ENCODE measurements at places on chromosomes 7 and 10. TPM values are rescaled to one million over a fixed set of nuclear protein-coding genes. Genes with fewer than 3 reads are reported as not detected.

- DNase-seq, result no peak
Measured at GRCh38 chr7:112444505-112444904, 5.8 kb upstream of the IFRD1 start.

Gene UTF1
- total RNA-seq, result not detected

- DNase-seq, result no peak
Measured at GRCh38 chr7:102994567-102994966, 80.0 kb downstream of the FBXL13 start.

Gene CHST12
- 15.7 TPM for total RNA-seq

Gene SERPINE1
- total RNA-seq, result 3.7 TPM

- DNase-seq, result no peak
Measured at GRCh38 chr7:142487124-142487523, 229.3 kb upstream of the PRSS58 start.

DNA sequence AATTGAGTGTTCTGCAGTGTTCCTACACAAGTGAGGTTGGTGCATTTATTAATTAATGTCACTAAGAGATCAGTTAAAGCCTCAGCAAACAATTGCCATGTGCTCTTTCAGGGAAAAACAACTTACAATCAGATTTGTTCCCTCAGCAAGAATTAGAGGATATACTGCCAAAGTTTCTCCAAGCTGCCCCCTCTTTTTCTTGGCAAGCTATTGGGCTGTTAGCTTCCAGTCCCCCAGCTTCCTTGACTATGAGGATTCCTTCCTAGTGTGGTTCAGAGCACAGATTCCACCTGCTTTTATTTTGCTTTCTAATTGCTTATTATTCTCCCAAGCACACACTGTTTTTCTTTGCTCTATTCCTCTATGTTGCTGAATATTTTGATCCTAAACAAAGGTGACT is 112.7 kb downstream of the RBM20 start:
- DNase-seq, result no peak

GRCh38 chr10:43623351-43623750 is 17.1 kb downstream of the ZNF485 start:
- DNase-seq, result no peak

GRCh38 chr10:73099141-73099540 is 2.5 kb upstream of the P4HA1 start:
- DNase-seq, result no peak

DNA sequence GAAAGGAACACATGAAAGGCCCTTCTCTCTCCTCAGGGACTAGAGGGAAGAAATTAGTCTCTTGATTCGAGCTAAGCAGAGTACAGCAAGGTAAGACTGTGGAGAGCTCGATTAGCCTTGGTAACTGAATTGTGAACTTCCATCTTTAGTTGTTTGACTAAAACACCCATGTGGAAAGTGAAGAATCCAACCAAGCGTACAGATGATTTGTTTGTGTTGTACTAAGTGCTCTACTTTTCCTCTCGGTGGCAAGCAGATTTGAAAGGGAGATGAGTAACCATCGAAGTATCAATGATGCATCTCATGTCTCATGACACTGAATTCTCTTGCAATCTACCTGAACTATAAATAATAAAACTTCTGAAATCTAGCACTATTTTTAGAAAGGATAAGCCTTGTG is 80.7 kb downstream of the FZD1 start:
- no peak for DNase-seq

- no peak for DNase-seq
Measured at GRCh38 chr7:79495544-79496272, 42.2 kb upstream of the MAGI2 start.

- no peak for DNase-seq
Measured at GRCh38 chr10:113309791-113310190, 243.1 kb upstream of the HABP2 start.

DNA sequence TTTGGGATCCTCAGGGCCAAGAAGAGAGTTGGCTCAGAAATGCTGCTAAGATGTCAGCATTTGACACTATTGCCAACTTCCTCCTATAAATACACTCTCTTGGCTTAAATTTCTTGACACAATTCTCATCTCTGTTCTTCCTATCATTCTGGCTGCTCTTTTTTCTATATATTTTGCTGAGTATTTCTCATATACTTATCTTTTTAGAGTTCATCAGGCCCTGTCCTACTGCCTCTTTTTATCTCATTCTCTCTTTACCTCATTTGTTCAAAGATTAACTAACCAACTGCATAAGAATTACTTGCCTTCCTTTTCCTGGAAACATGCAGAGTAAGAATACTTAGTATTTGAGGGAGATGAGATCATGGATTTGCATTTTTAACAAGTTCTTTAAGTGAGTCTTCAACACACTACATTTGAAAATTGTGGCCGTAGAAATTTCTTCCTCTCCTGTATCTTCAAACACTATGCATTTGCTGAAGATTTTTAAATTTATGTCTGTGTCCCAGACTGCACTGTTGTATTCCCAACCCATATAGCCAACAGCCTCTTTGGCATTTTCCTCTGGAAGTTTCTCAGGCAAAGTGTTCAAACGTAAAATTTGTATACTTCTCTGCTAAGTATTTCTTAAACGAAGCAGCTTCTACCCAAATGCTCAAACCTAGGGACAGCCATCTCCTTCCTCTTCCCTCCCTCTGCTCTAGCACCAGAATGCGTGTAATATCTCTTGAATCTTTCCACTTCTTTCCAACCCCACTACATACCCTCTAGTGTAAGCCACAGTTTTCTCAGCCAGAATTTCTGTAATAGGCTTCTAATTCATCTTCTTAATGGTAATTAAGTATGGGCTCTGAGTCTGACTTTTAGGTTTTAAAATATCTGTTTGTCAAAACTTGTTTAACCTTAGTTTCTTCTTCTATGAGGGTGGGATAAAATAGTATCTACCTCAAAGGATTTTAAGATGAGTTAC is 35.5 kb downstream of the ARL4A start:
- no peak for DNase-seq
